Femur (tissue), 1 donor: ENCODE measurements at places on chromosomes 2 and 18.
A peak's percentile ranks its signal among the peaks of the same experiment; 100 is the strongest.

GRCh38 chr2:109209941-109210340 lies 80.9 kb downstream of the SH3RF3 start:
- no peak for DNase-seq

- no peak for DNase-seq
Measured at GRCh38 chr2:240133401-240133800, 2.7 kb downstream of the COPS9 start.

- no peak for DNase-seq
Measured at GRCh38 chr2:185374878-185375277, 363.7 kb upstream of the FSIP2 start.

- no peak for DNase-seq
Measured at GRCh38 chr18:9354256-9354655, 19.7 kb downstream of the TWSG1 start.

- DNase-seq, result no peak
Measured at GRCh38 chr2:160022162-160022561, 40.3 kb downstream of the PLA2R1 start.

DNA sequence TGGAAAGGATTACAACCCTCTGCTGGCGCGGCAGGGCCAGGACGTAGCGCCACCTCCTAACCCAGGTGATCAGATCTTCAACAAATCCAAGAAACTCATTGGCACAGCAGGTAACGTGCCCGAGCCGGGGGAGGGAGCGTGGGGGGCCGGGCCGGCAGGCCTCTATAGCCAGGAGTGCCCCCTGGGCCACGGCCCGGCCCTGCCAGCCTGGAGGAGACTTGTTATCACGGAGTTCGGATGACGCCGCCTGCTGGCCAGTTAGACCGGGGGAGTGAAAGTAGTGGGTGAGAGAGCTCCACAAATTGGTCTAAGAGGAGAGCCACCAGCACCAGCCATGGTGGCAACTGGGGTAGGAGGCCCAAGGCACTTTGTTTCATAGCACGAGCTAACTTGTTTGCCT lies 8.6 kb upstream of the TMEM214 start:
- no peak for DNase-seq

- DNase-seq, result no peak
Measured at GRCh38 chr2:194819367-194819766, 837.7 kb upstream of the SLC39A10 start.

GRCh38 chr18:29488617-29489016 lies 1311.7 kb upstream of the CDH2 start:
- DNase-seq, result no peak

DNA sequence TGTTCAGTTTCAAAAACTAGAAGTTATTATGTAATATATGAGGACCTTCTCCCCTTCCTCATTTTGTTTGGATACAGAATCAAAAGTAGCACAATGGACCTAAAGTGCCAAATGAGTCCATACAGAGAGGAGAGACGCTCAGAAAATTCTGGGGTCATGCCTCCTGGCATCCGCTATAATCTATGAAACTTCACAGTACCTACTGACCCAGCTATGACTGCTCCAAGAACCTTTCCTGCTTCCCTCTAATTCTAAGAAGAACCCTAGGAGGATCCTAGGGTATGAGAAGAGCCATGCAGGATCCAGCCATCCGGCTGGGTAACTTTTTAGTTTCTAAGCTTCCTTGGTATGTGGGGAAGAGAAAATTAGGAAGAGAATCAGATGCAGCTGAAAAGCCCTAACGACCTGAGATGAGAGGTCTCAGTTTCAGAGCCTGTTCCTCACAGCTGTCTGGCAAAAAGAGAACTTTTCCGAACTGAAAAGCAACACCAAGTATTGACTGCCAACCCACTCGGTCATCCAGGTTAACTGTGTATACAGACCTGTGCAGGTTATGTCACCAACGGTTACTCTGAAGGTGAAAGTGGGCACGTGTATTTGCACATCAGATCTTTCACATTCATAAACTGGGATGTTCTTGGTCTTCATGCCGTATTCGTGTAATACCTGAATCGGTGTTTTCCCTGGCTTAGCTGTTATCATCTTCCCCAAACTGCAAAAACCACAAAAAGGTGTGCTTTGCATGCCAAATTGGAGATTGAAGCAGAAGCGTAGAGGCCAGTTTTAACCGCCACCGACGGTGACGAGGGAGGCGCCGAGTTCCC lies 1.1 kb downstream of the PRKRA start:
- DNase-seq, result peak; percentile 34

DNA sequence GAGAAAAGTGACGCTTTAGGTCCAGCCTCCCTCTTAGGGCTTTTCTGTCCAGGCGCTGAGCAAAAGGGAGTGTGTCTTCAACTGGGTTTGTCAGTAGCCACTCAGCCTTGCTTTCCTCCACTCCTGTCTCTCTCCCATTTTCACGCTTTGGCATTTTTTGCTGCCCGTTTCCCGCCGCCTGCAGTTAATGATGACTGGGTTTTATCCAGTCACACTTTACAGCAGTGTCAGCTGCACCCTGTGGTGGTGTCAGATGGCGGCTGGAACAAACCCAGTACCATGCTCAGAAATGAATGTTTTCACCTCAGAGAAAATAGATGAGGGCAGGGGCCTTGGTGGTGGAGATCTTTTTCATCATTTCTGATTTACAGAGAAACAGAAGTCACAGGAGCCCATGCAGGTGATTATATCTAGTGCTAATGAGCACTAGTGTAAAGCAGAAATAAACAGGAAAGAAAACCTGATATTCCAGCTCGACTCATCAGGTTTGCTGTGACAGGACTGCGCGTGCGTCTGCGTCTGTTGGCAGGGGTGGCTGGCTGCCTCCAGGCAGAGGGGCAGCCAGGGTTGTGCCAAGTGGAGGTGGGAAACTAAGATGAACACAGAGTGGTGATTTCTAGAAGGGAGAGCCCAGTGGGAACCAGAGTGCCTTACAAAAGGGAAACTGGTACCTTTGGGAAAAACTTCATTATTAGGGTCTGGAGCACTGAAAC lies 139.9 kb downstream of the TANC1 start:
- no peak for DNase-seq

- no peak for DNase-seq
Measured at GRCh38 chr2:112310906-112311305, 35.5 kb downstream of the ZC3H6 start.

GRCh38 chr18:37398248-37398920 lies 167.2 kb downstream of the CELF4 start:
- DNase-seq, result no peak
